ENCODE measurements at places on chromosomes 7 and 10.

DNA sequence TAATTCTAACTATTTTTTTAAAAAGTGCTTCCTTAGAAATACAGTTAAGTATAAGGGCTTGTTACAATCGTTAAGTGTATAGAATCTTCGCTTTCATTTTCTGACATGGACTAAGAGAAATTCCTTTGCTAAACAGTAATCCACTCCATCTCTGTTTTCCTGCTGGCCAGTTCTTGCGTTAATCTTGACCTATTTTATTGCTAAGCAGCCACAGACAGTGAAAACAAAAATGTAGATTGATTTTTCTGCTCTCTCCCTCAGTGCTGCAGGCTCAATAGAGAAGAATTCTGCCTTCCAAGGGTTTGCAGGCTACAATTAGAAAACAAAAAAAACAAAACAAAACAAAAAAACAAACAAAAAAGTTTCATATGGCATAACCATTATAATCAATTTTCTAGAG is 310.4 kb upstream of the ADARB2 start:
- DNase-seq = no peak

- DNase-seq = no peak
Measured at GRCh38 chr7:149070372-149071125, 20.0 kb downstream of the ZNF786 start.

DNA sequence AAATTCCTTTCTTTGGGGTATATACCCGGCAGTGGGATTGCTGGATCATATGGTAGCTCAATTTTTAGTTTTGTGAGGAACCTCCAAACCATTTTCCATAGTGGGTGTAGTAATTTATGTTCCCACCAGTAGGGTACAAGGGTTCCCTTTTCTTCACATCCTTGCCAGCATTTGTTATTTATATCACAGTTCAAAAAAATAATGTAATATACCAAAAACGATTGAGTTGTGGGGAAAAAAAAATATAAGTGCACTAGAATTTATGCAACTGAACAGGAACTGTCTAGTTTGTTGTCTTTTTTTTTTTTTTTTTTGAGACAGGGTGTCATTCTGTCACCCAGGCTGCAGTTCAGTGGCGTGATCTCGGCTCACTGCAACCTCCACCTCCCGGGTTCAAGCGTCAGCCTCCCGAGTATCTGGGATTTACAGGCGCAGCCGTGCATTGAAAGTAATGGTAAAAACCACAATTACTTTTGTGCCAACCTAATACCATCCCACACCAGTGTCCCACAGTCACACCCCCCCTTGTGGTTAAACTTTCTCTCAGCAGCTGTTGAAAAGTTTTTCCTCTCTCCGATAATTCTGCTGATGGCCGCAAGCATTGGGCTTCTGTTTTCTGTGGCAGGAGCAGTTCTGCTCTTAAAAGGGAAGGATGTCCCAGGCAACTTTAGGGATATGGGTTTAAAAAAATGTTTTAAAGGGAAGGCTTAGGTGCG is 6.8 kb upstream of the LAT2 start:
- peak; percentile 85 for DNase-seq

DNA sequence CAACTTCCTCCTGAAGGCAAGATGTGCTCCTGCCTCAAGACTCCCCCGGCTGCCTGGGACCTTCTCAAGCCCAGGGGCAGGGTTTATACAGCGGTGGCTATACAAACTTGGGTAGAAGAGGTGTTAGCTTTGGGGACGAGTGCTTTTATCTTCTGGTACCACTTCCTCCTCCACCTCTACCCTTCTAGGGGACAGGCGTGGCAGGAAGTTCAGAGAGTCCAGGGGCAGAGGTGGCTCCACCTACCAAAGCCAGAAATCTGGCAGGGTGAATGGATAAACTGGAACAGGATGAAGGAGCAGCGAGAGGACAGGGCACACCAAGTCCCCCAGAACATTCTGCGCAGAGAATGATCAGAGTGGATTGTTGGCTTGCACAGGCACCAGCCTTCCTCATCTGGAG is 24.0 kb upstream of the TM9SF3 start:
- no peak for DNase-seq

GRCh38 chr7:72445075-72445474 is 32.9 kb upstream of the CALN1 start:
- DNase-seq = no peak

- DNase-seq = peak; percentile 62
Measured at GRCh38 chr10:76086761-76087639, 655.6 kb downstream of the LRMDA start.

- DNase-seq = no peak
Measured at GRCh38 chr10:24427678-24428409, 218.9 kb downstream of the KIAA1217 start.

Data from Karpas-422 (cell line).